ENCODE measurements at places on chromosomes 5 and 9. TPM values are rescaled to one million over a fixed set of nuclear protein-coding genes. Genes with fewer than 3 reads are reported as not detected.

- DNase-seq: no peak
Measured at GRCh38 chr5:159030357-159030756, 69.4 kb downstream of the EBF1 start.

GRCh38 chr9:6758498-6759184, 868 bp downstream of the KDM4C start:
- peak; percentile 30 for DNase-seq

DNA sequence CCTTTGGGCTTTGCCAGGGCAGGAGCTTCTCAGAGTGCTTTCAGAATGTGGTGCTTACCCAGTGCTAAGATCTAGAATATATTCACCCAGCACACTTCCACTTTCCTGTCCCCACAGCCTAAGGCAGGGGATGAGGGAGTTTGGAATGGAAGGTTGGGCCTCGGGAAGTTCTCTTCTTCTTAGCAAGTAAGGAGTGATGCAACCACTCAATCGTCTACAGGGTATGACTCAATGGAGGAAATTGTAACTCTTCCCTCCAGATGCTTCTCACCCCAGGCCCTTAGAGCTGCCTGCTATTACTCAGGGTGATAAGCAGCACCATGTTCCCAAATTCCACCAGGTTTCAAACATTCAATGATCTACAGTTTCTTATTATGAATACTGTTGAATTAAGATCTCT, 30.8 kb upstream of the AGGF1 start:
- DNase-seq: no peak

GRCh38 chr5:33328818-33329217, 111.9 kb upstream of the TARS1 start:
- DNase-seq: no peak

GRCh38 chr9:128406848-128407391, 13.7 kb upstream of the CERCAM start:
- no peak for DNase-seq

The C5orf58 gene
- not detected for total RNA-seq

The ENHO gene
- 4.5 TPM for total RNA-seq

The CCDC112 gene
- 10.9 TPM for total RNA-seq

- DNase-seq: peak; percentile 20
Measured at GRCh38 chr5:91225848-91226686, 157.1 kb downstream of the ARRDC3 start.

The SPTLC1 gene
- 68.8 TPM for total RNA-seq

GRCh38 chr9:113609562-113610318, 146.2 kb downstream of the RGS3 start:
- peak; percentile 51 for DNase-seq

- DNase-seq: no peak
Measured at GRCh38 chr9:83981126-83981871, 694 bp downstream of the RMI1 start.

DNA sequence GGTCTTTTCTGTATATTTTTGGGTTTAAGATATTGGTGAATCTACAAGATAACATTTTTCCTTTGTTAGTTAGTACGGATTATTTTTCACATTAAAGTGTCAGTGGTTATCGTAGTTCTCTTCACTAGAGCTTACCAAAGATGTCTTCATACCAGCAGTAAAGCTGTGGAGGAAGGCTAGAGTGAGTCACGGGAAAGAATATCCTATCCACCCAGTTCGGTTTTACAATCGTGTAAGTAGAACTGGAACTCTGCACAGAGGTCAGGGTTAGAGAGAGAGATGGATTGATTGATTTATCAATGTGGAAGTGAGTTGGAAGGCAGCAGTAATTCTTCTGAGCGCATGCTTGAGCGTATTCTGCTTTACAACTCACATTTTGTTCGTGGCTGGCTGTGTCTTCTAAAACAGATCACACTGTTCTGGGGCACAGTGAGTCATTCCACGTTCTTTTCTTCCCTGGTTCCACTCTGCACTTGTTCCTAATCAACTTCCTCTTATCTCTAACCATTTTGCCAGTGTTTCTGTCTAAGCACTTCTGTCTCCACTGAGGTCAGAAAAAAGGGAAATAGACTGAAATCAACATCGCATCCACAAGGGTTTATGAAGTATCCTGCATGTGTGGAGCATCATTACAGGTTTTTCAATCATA, 86.5 kb upstream of the ARRDC3 start:
- no peak for DNase-seq

The FAM151B gene
- 2.7 TPM for total RNA-seq

The SLC12A7 gene
- total RNA-seq: 76.3 TPM

- no peak for DNase-seq
Measured at GRCh38 chr9:17783227-17783626, 204.4 kb downstream of the SH3GL2 start.

GRCh38 chr5:55415071-55415470, 107.3 kb downstream of the MTREX start:
- DNase-seq: no peak

The TAF1L gene
- not detected for total RNA-seq

The PRUNE2 gene
- 5.6 TPM for total RNA-seq

GRCh38 chr5:128541385-128541784, 3.3 kb upstream of the FBN2 start:
- DNase-seq: no peak

All from progenitor cell of endocrine pancreas (in vitro differentiated cells).